ENCODE measurements at places on chromosomes 4 and X. TPM values are rescaled to one million over a fixed set of nuclear protein-coding genes. Genes with fewer than 3 reads are reported as not detected.

GRCh38 chr4:156193800-156194199, 240.1 kb upstream of the CTSO start:
- H3K4me1 ChIP-seq = no peaks in the 10 kb centered on the region
- H3K27me3 ChIP-seq = no peaks in the 10 kb centered on the region
- H3K36me3 ChIP-seq = no peaks in the 10 kb centered on the region
- no peak overlapping the region for H3K4me3 ChIP-seq

- H3K4me1 ChIP-seq = peaks cover 40% of the 10 kb centered on the region
- no peak for DNase-seq
- no peaks in the 10 kb centered on the region for H3K27me3 ChIP-seq
Observed at GRCh38 chr4:146182443-146182842, 6.9 kb downstream of the LSM6 start.

GRCh38 chr4:184281231-184282139, 63.8 kb upstream of the ENPP6 start:
- H3K36me3 ChIP-seq = no peaks in the 10 kb centered on the region
- DNase-seq = no peak
- no peak overlapping the region for H3K4me3 ChIP-seq
- no peak overlapping the region for H3K27ac ChIP-seq
- H3K4me1 ChIP-seq = no peaks in the 10 kb centered on the region
- H3K27me3 ChIP-seq = no peaks in the 10 kb centered on the region

- DNase-seq = no peak
- H3K36me3 ChIP-seq = no peaks in the 10 kb centered on the region
- no peaks in the 10 kb centered on the region for H3K27me3 ChIP-seq
- H3K27ac ChIP-seq = no peak overlapping the region
- no peak overlapping the region for H3K4me3 ChIP-seq
- H3K4me1 ChIP-seq = no peaks in the 10 kb centered on the region
Observed at GRCh38 chr4:142516686-142517526, 329.2 kb downstream of the INPP4B start.

DNA sequence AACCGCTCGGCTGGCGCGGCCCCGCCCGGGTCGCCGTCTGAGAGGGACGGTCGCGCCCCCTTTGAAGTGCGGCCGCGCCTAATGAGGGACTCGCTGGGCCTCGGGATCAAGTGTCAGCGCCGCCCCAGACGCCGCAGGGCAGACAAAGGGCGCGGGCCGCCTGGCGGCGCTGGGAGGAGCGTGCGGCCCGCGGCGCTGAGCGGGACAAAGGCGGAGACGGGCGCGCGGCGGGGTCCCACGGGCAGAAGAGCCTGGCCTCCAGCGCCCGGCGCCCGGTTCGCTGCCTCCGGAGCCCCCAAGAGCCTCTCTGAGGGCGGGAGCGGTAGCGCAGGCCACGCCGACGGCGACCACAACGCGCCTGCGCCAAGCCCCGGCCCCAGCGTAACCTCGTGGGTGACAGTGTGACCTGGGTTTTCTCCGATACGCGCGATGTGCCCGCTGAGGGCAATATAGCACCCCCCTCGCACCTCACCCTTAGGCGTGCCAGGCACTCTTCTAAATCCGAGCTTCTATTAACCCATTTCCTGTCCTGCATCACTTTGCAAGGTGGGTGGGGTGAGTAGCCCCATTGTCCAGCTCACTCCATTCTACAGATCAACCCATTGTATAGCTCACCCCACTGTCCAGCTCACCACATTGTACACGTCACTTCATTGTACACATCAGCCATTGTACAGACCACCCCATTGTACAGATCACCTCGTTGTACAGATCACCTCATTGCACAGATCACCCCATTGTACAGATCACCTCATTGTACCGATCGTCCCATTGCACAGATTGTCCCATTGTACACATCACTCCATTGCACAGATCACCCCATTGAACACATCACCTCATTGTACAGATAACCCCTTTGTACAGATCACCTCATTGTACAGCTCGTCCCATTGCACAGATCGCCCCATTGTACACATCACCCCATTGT, 33.7 kb upstream of the STX18 start:
- no peaks in the 10 kb centered on the region for H3K27me3 ChIP-seq
- peak overlapping the region; percentile 81 for H3K4me3 ChIP-seq
- no peaks in the 10 kb centered on the region for H3K4me1 ChIP-seq
- H3K27ac ChIP-seq = peak overlapping the region; percentile 63
- peaks cover under 1% of the 10 kb centered on the region for H3K36me3 ChIP-seq

GRCh38 chr4:106312377-106312776, 3.6 kb downstream of the TBCK start:
- no peak overlapping the region for H3K4me3 ChIP-seq
- no peak overlapping the region for H3K27ac ChIP-seq
- H3K4me1 ChIP-seq = no peaks in the 10 kb centered on the region
- H3K27me3 ChIP-seq = no peaks in the 10 kb centered on the region

DNA sequence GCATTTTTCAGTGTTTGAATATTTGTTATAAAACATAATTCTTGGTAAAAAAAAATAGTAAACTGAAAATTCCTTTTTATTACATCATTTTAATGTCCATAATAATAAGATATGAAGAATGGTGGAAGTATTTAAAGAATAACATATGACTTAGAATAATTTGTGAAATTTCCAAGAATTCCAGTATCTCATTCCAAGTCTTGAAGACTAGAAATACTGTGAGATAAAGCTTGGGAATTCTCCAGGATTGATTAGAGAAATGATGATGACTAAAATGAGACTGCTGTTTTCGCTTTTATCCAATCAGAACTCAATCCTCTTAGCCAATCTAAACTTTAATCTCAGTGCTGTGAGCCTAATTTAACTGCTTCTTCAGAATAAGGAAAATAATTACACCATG, 184.2 kb upstream of the HCCS start:
- H3K36me3 ChIP-seq = no peaks in the 10 kb centered on the region
- no peak for DNase-seq
- no peak overlapping the region for H3K4me3 ChIP-seq
- H3K27ac ChIP-seq = no peak overlapping the region

DNA sequence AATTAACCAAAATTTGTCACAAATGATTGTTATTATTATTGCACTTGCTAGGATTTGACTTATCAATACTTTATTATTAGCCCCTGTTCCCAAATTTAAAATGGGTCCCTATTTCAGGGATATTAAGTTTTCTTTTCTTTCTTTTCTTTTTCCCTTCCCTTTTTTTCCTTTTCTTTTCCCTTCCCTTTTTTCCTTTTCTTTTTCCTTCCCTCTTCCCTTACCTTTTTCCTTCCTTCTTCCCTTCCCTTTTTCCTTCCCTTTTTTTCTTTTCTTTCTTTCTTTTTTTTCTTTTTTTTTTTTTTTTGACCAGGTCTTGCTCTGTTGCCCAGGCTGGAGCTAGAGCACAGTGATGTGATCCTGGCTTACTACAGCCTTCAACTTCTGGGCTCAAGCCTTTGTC, 33.8 kb downstream of the WWC2 start:
- no peak overlapping the region for H3K27ac ChIP-seq
- no peaks in the 10 kb centered on the region for H3K36me3 ChIP-seq
- no peaks in the 10 kb centered on the region for H3K27me3 ChIP-seq
- H3K4me1 ChIP-seq = no peaks in the 10 kb centered on the region

- H3K36me3 ChIP-seq = no peaks in the 10 kb centered on the region
- no peak for DNase-seq
- H3K4me3 ChIP-seq = no peak overlapping the region
Observed at GRCh38 chrX:56618323-56618722, 54.9 kb downstream of the UBQLN2 start.

- no peak for DNase-seq
- H3K4me1 ChIP-seq = no peaks in the 10 kb centered on the region
- no peaks in the 10 kb centered on the region for H3K36me3 ChIP-seq
- H3K27ac ChIP-seq = no peak overlapping the region
- H3K27me3 ChIP-seq = no peaks in the 10 kb centered on the region
- H3K4me3 ChIP-seq = no peak overlapping the region
Observed at GRCh38 chr4:109977854-109978501, 65.3 kb downstream of the EGF start.

DNA sequence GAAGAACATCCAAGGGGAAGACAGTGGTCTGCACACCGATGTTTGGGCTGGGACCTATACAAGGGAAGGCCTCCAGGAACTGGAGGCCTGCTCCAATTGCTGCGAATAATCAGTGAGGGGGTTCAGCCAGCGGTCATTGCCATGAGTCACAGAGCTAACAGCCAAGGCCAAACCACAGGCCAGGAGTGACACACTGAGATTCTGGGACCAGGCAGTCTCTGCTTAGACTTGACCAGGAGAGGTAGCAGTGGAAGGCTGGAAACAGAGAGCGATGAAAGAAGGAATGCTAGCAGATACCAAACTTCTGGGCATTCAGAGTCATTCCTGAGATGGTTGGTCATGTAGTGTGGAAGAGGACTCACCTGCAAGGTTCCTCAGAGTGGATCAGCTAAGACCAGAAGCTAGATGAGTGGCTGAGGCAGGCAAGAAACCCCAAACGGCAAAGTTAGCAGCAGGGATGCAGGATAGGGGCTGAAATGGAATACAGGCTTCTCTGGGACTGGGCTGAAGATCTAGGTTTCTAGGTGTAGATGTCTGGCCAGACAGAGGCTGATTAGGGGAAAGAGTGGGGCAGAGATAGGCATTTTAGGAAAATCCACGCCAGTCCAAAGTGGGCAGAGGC, 54.7 kb downstream of the CNGA2 start:
- H3K4me3 ChIP-seq = no peak overlapping the region
- H3K27me3 ChIP-seq = no peaks in the 10 kb centered on the region
- no peak overlapping the region for H3K27ac ChIP-seq
- no peaks in the 10 kb centered on the region for H3K4me1 ChIP-seq
- DNase-seq = peak; percentile 45
- no peaks in the 10 kb centered on the region for H3K36me3 ChIP-seq

DNA sequence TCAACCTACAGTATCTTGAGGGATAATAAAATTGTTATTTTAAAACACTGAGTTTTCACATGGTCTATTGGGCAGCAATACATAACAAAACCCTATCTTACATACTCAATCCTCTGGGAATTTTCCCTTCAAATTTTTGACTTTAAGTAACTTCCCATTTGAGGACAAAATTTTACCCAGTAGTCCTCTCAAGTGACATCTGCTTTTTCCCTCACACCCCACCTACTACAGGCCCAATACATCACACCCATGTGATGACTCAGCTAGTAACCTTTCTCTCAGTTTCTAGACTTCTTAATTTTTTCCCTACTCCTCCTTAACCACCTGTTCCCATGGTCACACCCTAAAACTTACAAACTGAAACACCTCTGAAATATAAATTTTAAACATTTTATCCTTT, 12.2 kb upstream of the RAP1GDS1 start:
- H3K27me3 ChIP-seq = no peaks in the 10 kb centered on the region
- H3K4me3 ChIP-seq = no peak overlapping the region
- no peaks in the 10 kb centered on the region for H3K4me1 ChIP-seq

DNA sequence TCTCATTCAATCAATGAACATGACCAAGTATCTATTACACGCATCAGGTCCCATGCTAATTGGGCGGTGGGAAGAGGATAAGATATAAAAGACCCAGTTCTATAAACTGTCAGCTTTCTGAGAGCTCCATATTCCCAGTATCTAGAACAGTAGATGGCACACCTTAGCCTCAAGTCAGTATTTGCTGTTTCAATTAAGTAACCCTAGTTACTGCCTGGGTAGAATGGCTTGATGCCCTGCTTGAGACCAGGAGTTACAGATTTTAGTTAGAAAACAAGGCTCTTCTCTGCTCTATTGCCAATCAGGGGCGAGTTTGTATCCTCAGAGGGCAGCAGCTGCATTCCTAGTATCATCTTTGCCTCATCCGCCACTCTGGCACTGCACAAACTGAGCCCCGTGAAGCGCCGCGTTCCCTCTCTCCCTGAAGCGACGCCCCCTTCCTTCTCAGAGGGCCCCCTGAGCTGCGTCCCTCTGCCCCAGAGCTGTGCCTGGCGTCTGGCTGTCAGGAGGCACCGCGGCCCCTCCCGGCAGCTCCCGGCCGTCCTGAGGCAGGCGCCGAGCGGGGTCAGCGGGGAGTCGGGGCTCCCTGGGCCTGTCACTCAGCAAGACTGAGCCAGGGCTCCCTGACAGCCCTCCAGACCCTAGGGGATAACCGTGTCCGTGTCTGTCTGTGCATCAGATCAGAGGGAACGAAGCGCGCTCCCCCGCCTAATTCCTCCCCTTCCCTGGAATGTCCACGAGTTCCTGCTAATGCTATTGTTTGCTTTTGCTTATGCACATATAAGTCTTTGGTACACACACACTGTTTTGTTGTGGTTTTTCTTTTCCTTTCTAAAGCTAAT, 212.4 kb upstream of the TTC29 start:
- H3K27me3 ChIP-seq = no peaks in the 10 kb centered on the region
- H3K27ac ChIP-seq = peak overlapping the region; percentile 17
- DNase-seq = no peak
- H3K36me3 ChIP-seq = no peaks in the 10 kb centered on the region

- H3K4me1 ChIP-seq = no peaks in the 10 kb centered on the region
- DNase-seq = no peak
- H3K36me3 ChIP-seq = no peaks in the 10 kb centered on the region
- no peak overlapping the region for H3K4me3 ChIP-seq
- H3K27ac ChIP-seq = no peak overlapping the region
- H3K27me3 ChIP-seq = no peaks in the 10 kb centered on the region
Observed at GRCh38 chr4:57077550-57078343, 32.4 kb downstream of the IGFBP7 start.

DNA sequence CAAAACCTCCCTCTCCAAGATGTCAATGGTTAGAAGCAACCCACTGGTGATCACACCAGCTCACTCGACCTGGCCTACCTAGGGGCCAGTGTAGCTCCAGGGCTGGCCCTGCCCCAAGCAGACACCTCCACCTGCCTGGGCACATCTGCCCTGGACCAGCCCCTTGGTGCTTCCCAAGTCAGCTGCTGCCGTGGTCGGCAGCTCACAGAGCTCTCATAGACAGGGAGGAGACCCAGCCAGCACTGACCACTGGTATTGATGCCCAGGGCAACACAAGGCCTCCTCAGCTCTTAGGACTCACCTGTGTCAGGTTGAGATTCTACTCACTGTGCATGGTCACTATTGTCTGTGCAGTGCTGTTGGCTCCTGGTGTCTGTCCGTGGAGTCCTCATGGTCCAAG, 51.7 kb downstream of the SEPSECS start:
- DNase-seq = no peak
- no peaks in the 10 kb centered on the region for H3K36me3 ChIP-seq
- no peak overlapping the region for H3K4me3 ChIP-seq
- no peak overlapping the region for H3K27ac ChIP-seq
- H3K27me3 ChIP-seq = no peaks in the 10 kb centered on the region

Gene ENOX2
- total RNA-seq = 13.2 TPM

Gene MAGEH1
- total RNA-seq = 41.4 TPM

Gene TENT5D
- not detected for total RNA-seq

Gene IL3RA
- 3.3 TPM for total RNA-seq

Gene CCKAR
- not detected for total RNA-seq

Gene INTS12
- total RNA-seq = 22.0 TPM

Measured in tibial nerve (tissue), 4 donors.